ENCODE measurements at places on chromosomes 3 and 15.

DNA sequence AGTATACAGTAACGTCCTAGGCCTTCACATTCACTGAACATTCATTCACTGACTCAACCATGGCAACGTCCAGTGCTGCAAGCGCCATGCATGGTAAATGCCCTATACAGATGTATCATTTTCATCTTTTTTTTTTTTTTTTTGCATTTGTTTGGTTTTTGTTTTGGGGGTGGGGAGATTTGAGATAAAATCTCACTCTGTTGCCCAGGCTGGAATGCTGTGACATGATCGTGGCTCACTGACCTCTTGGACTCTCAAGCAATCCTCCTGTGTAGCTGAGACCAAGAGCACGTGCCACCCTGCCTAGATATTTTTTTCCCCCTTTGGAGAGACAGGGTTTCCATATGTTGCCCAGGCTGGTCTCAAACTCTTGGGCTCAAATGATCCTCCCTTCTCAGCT, 37.4 kb downstream of the SUSD5 start:
- DNase-seq: no peak

- DNase-seq: no peak
Measured at GRCh38 chr3:133831966-133832801, 26.6 kb downstream of the SRPRB start.

DNA sequence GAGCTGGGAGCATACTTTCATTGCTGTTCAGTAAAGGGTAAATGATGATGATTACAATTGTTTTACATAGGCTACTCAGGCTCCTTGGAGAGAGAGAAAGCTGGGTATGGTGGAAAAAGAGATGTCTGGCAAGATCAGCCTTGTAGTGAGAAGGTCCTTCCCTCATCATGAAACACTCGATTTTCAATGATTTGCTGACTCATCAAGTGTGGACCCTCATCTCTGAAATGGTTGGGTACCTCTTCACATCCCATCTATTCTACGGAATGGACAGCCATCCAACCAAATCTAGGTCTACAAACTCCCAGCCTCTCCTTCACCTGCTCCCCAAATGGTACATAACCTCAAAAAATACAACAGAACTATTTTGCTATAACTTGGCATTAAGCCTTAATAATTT, 370.5 kb upstream of the WNT5A start:
- DNase-seq: no peak

DNA sequence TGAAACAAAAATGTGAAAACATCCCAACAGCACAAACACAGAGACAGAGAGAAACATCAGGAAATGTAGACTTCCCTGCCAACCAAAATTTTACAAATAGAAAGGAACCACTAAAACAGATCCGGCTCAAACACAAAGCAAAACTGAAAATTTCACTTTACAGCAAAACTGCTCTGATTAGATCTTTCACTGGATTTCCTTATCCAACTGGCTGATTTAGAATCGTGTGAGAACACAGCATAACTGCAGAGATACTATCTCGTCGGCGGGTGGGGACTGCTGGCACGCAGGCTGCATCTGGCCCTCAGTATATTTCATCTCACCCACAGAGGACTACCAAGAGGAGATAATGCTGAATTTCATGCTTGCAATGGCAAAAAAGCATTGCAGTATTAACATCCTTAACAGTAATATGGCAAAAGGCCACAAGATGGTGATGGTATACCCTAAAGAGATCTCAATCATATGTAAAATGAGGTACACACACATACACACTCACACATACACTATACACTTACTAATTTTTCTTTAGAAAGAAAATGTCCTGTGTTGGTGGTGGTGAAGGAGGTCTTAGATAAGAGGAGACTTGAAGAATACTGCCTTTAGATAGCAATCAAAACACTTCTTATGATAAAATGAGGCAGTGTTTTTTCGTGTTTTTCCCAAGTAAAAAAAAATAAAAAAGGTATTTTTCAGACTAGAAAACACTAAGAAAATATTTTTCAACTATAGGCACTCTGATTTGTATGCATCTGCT, 10.6 kb upstream of the LEO1 start:
- no peak for DNase-seq
